ENCODE measurements at places on chromosomes 5 and 9.

GRCh38 chr5:125199968-125200865, 453.8 kb upstream of the ZNF608 start:
- no peak for DNase-seq

- no peak for DNase-seq
These were observed 173.8 kb downstream of the AUH start for GRCh38 chr9:91187965-91188344.

- no peak for DNase-seq
These were observed 30.9 kb downstream of the S1PR3 start for GRCh38 chr9:89022001-89022759.

GRCh38 chr5:140267559-140268018, 35.3 kb downstream of the PFDN1 start:
- no peak for DNase-seq

DNA sequence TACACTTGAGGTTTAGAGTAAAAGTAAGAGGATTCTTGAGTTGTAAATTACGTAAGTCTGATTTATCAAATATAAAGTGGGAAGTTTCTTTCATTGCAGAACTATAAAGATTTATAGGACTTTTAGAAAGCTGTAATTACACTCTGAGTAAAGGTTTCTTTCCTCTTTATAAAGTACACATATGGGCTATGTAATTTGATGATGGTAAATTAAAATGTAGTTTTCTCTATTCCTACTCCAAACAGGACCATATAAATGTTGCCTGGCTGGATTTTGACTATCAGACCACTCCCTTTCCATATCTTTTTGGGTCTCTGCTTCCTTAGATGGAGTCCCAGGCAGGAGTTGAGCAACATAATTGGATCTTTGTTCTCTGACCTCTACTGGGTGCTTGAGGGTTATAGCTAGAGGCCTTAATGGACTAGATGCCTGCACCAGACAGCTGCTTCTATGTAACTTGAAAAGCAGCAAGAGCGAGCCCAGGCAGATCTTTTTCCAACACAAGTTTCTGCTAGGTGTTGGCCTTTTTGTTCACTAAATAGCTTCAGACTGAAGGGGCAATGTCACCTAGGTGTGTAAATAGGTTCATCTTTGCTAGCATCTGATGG, 11.4 kb upstream of the TEX48 start:
- no peak for DNase-seq

GRCh38 chr9:129174724-129175514, 3.1 kb downstream of the IER5L start:
- DNase-seq: peak; percentile 18

- no peak for DNase-seq
These were observed 782 bp downstream of the BICD2 start for GRCh38 chr9:92763721-92764380.

DNA sequence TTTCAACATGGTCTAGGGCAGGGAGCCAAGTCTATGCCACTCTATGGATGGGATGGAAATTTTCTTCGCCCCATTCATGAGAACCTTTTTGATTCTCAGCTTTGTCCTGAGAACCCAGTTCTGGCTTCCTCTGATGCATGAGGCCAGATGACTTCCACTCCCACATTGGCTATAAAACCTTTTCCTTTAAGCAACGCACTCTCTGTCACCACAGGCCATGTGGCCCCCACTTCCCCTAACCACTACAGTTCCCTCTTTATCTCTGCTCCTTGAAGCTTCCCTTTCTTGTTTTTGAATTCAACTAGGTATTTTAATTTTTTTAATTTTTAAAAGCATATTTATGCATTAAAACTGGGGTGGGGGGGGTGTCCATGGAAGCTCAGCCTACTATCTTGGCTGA, 401.3 kb downstream of the ENC1 start:
- DNase-seq: no peak

- no peak for DNase-seq
These were observed 31.7 kb downstream of the MAPKAP1 start for GRCh38 chr9:125674981-125675973.

DNA sequence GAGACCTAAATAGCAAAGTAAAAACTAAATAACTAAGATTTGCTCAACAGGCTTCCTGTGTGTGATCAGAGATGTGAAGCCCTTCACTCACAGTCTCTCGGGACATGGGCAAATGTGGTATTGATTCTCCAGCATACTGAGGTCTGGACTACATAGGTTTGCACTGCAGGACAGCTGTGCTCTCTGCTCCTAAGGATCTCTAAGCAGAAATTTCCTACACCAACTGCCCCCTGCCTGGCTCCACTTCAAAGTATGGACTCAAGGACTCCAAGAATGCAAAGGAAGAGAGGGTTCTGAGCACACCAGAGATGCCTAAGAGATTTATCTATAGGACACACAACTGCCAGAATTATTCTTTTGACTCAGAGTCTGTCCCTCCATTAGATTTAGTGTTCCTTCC, 487.2 kb downstream of the SEMA5A start:
- no peak for DNase-seq

- no peak for DNase-seq
These were observed 21.3 kb downstream of the TICAM2 start for GRCh38 chr5:115580941-115581340.

DNA sequence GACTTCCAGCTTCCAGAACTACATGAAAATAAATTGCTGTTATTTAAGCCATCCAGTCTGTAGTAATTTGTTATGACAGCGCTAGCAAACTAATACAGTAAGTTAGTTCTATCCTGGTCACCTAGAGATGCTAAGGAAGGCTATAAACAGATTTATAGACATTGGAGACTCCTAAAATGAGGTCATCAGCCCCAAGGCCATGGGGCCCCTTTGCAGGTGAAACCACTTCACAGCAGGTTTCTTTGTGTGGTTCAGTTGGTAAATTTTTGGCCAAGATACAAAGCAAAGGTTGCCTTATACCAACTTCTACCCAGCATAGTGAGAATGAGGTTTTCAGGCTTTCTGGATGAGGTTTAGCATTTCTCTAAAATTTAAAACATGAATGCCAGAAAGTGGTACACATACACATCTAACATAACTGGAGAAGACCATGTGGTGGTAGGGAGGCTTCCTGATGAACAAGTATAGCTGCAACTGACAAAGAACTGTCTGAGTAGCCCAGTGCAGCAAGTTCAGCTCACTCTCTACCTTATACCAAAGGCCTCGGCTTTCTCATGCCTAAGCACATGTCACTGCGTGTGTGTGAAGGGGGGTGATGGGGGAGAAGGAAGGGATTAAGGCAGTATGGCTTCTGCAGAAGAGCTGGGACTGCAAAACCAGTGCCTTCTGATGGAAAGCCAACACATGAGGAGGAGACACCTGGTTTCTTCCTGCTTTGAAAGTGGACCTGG, 264.6 kb upstream of the TAS2R1 start:
- no peak for DNase-seq

GRCh38 chr5:75057561-75057960, 5.2 kb upstream of the GCNT4 start:
- DNase-seq: no peak

DNA sequence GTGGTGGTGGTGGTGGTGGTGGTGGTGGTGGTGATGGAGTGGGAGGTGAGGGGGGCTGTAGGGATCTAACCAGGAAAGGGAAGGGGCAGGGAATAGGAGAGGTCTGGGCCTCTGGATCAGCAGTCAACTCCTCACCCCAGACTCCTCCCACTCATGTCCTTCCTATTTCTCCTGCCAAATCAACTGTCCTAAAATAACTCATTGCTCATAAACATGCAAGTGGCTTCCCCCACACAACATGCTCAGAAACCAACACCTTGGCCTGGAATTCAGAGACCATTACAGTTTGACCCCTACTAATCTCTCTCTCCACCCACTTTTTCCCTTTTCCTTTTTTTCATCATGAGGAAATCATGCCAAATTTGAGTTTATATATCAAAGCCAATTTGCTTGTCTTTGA, 8.4 kb upstream of the FSD1L start:
- DNase-seq: no peak

GRCh38 chr5:57416278-57416994, 66.2 kb downstream of the ACTBL2 start:
- no peak for DNase-seq

- no peak for DNase-seq
These were observed 8.0 kb downstream of the MTAP start for GRCh38 chr9:21810388-21810787.

DNA sequence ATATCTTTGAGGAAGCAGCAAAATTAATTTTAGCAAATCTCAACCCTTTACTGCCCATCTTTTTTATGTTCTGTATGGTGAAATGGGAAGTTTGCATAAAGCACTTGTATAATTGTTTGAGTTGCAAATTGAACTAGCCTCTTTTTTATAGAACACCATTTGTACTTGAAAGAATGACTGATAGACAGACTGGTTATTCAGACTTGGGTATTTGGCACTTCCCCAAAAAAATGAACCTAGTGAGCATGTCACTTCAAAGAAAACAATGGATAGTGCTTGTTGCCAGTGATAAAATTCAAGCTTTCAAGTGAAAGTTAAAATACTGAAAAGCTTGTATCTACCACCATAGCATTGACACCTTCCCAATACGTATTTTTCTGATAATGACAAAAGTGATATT, 115.8 kb downstream of the ERCC6L2 start:
- no peak for DNase-seq

GRCh38 chr5:132301344-132302271, 7.4 kb downstream of the SLC22A4 start:
- no peak for DNase-seq

DNA sequence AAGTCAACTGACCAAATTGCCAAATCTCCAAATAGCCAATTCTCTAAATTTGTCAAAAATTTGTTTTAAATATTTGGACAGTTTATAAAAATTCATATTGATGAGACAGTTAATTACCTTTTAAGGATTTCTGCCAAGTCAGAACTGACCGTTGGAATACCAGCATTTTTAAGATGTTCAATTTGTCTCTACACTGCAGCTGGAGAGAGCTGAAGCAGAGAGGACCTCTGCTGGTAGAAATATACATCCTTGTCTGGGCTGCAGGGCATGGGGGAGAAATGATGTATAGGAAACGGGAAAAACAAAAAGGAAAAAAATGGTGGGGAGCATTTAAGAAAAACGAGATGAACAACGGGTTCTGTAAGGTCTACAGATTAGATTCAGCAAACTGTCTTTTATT, 16.8 kb downstream of the NR6A1 start:
- no peak for DNase-seq

DNA sequence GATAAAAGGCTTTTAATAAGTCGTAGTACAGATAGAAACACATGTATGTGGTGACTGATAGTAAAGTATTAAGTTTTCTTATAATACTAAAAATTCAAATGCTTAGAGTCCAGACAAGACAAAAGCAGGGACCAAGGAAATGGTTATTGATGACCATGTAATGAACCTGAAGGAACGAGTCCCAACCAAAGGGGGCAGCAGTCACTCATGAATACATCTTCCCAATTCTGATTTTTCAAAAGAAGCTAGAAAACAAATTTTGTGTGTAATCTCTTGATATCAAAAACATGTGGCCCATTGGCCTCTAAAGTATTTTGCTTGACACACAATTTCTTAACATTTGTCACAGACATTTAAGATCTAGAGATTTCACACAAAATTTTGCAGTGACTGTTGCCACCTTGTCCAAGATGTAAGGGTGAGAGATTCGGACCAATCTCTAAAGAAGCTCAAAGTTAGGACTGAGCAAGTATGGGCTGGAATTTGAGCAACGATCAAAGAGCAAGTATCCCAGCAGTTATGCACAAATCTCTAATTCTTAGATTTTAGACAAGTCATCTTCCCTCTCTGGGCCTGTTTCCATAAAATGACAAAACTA, 66.8 kb downstream of the ARL15 start:
- DNase-seq: no peak

DNA sequence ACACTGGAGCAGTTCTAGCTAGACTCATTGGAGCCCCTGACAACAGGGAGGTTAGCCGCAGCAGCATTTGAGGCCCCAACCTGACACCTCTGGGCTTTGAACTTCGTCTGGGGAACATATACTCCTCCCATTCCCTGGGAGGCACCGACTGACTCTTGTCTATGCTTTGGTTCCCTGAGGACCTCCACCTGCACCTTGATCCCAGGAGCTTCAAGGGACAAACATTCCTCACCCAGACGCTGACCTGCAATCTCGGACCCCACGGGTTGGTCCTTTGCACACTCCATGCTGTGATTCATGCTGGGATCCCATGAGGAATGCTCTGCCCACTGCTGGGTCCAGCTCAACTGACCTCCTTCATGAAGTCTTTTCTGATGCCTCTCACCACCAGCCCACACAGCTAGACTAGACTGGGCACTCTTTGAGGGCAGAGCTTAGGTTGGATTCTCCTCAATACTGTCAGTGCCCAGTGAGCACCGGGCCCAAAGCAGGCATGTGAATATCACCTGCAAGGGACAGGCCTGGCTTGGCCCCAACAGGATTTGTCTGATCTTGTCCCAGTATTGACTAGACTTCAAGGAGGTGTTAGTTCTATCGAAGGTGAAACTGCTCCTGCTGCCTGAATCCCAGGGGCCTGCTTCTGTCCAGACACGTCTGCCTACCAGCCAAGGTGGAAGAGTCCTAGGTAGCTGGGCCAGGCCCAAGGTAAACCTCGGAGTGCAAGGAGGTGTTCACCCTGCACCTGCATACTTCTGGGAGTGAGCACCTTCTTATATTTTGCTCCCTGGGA, 51.8 kb upstream of the ZBTB43 start:
- no peak for DNase-seq

- DNase-seq: no peak
These were observed 906 bp downstream of the SLC25A51 start for GRCh38 chr9:37902796-37903646.

DNA sequence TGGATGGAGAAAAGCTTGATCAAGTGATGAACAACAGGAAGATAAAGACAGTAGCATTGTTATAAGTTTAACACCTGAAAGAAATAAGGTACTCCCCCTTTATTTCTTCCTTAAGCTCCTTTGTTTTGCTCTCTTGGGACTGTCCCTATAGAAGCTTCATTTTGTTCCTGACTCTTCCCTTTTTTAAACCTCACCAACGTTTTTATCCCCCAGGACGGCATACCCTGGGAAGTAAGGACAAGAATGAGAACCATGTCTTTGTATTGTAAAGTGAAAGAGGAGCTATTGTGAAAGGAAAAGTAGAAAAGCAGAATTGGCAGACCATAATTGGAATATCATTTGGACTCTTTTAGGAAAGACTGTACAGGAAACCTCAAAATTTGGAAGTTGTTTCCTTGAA, 1368.6 kb upstream of the C9orf72 start:
- DNase-seq: no peak

- DNase-seq: no peak
These were observed 20.8 kb upstream of the SEMA4D start for GRCh38 chr9:89518466-89519365.

GRCh38 chr9:70573308-70573707, 158.9 kb upstream of the KLF9 start:
- DNase-seq: no peak

DNA sequence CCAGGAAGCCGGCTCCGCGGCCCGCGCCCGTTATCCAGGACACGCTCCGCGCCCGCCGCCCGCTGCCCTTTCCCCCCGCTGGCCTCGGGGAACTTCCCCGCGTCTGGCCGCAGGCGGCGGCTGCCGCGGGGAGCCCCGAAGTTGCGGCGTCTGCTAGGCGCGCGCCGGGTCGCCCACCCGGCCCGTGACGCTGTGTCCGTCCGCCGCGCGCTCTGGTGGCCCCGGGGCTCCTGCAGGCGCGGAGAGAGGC, 621 bp upstream of the GCNT4 start:
- no peak for DNase-seq

All from stimulated activated CD4-positive, alpha-beta T cell treated with anti-CD3 and anti-CD28 coated beads, Interleukin-12 subunit alpha, Interleukin-12 subunit beta, amount 100 ng/mL, for 4 hours (primary cell).